ENCODE measurements at places on chromosomes 12 and 14. TPM values are rescaled to one million over a fixed set of nuclear protein-coding genes. Genes with fewer than 3 reads are reported as not detected.
A peak's percentile ranks its signal among the peaks of the same experiment; 100 is the strongest.

Gene SLC7A7
- polyA plus RNA-seq: 9.4 TPM

Gene KRT5
- not detected for polyA plus RNA-seq

Gene KCTD10
- polyA plus RNA-seq: 172 TPM

Gene RIMKLB
- 9.7 TPM for polyA plus RNA-seq

Gene CEP128
- polyA plus RNA-seq: 1.9 TPM

Gene PTPRO
- 0.60 TPM for polyA plus RNA-seq

Gene RITA1
- 19.4 TPM for polyA plus RNA-seq

Gene GPR137C
- 0.34 TPM for polyA plus RNA-seq

- DNase-seq: no peak
Observed at GRCh38 chr12:93166541-93167307, 211.0 kb upstream of the NUDT4 start.

DNA sequence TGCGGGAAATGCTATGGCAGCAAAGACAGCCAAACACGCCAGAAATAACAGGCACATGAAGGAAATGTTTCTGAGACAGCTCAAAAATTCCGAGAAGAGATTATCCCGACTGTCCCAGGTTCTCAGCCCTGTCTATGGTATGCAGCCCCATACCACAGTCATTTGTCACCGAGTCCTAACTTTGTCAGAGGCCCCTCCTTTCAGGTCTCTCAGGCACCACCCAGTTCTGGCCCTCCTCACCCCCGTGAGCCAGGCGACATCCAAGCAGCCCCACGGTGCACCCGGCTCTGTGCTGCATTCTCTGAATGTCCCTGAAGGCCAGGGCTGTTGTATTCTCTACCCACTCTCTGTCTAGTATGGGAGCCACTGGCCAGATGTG lies 24.0 kb downstream of the SSH1 start:
- peak; percentile 86 for DNase-seq

DNA sequence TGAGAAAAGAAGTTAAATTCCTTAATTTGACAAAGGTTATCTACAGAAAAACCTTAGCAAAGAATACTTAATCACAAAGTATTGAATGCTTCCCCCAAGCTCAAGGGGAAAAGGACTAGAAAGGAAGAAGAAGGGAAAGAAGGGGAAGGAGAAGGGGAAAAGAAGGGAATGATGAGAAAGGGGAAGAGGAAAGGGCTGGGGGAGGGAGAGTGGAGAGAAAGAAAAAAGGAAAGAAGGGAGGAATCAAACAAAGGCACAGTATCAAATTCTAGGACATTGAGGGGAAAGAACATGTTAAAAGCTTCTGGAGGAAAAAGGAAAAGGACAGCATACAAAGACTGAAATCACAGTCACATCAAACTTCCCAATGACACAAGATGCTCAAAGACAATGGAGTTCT lies 70.3 kb downstream of the BCL2L14 start:
- DNase-seq: no peak

DNA sequence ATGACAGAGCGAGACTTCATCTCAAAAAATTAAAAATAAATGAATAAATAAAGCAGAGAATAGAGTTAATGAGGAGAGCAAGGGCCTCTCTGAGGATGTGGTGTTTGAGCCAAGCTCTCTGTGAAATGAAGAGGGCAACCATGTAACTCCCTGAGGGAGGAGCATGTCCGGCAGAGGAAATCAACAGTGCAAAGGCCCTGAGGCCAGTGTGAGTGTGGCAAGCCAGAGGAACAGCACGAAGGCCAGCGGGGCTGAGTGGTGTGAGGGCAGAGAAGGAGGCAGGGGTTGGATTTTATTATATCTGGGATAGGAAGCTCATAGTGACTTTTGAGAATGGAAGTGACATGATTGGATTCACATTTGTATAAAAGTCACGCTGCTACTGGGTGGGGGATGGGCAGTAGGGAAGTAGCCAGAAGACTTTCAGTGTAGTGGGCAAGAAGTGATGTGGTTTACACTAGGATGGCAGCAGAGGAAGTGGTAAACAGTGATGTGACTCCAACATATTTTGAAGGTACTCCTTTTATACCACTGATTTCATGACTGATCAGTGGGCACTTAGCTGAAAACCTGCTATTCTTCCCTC lies 10.3 kb upstream of the LRP1-AS start:
- no peak for DNase-seq

GRCh38 chr12:11731455-11731854 lies 82.0 kb downstream of the ETV6 start:
- DNase-seq: no peak

GRCh38 chr14:71629765-71630492 lies 302.3 kb upstream of the RGS6 start:
- DNase-seq: no peak

DNA sequence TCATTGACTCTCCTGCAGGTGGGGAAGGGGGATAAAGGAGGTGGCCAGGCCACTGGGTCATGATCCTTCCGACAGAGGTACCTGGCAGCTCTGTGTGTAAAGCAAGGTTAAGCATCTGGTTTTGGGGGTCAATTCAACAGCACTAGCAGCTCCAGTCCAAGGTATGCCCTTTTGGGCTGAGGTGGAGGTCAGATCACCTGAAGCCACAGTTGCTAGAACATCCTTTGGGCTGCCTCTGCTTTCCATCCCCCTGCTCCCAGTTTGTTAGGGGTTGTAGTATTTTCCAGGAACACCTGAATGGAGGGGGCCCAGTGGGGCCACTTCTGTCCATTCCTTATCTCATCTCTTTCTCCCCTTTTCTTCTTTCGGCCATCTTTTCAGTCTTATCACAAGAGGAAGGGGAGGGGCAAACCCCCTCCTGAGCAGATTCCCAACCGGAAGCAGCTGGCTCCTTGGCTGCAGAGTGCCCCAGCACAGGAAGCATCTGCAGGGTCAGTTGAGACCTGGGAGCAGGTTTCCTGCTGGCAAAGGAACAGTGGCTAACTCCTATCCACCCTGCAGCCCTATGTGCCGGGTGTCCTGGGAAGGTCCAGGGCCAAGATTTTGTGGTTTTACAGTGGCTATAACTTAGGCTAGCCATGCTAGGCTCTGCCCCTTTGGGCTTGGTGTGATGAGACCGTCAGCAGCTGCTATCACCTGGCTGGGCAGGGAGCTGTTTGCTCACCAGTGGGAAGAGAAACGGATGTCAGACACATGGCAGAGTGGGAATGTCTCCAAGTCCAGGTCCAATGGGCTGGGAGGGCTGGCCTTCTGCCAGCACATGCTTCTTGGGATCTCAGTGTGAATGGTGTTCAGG lies 40.2 kb downstream of the SH2B3 start:
- no peak for DNase-seq

GRCh38 chr14:105502446-105503295 lies 11.6 kb downstream of the TEDC1 start:
- no peak for DNase-seq

DNA sequence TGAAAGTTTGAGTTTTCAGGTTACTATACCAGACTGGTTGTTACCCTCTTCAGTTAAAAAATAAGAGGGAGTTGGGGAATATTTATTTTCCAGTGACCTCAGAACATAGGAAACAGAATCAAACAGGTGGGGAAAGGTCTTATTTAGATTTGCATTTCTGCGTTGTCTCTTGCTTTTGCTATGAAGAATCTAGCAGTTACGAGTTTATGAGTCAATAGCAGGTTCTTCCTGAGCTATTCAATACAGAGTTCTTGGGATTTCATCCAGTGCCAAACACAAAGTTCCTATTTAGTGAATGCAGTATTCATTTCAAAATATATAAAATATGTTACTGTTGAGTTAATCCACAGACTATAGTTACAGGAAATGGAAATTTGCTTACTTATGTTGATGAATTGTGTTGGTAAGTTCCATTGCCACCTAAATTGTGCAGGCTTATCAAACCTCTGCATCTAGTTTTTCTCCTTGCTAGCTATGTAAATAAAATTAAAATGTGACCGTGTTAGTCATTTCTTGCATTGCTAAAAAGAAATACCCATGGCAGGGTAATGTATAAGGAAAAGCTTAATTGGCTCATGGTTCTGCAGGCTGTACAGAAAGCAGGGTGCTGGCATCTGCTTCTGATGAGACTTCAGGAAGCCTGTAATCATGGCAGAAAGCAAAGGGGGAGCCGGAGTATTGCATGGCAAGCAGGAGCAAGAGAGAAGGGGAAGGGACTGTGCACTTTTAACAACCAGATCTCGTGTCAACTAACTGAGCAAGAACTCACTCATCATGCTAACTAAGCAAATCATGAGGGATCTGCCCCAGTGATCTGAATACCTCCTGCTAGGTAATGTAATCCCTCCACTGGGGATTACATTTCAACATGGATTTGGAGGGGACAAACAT lies 110.2 kb downstream of the KTN1 start:
- DNase-seq: no peak

Measured in BJ (cell line).